NCI-H187 (cell line): ENCODE measurements at places on chromosomes 2 and 18.

DNA sequence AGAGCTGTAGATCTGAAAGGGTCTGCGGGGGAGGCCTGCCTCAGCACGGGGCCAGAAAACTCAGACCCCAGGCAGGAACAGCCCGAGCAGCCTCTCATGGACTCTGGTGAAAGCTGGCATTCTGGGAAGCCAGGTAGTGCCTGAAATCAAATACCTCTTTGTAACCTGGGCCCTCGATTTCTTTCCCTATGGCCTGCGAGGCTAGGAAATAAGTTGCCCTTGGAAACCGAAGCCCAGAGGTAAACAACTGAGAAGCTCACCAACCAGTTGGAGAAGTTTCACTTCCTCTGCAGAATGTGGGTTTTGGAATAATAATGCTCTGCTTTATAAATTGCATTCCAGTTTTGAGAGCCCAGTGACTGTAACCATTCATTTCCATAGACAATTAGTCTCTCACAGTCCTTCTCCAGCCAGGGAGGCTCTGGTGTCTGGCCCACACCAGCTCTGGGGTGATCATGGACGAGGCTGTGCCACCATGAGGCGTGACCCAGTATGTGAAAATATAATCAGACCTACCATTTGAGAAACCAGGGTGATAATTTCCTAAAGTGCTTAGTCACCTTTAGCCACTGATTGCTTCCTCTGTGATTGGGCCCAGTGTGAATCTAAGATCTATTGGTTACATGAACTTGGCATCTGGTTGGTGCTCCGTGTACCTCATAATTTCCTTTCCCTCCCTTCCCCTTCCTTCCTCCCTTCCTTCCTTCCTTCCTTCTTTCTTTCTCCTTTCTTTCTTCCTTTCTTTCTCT is 133.1 kb upstream of the PELI1 start:
- no peak for DNase-seq

- no peak for DNase-seq
Observed at GRCh38 chr2:71505770-71506140, 52.4 kb downstream of the DYSF start.

- no peak for DNase-seq
Observed at GRCh38 chr2:37274359-37274965, 43.0 kb downstream of the NDUFAF7 start.

- no peak for DNase-seq
Observed at GRCh38 chr2:10283106-10284062, 19.3 kb upstream of the HPCAL1 start.

DNA sequence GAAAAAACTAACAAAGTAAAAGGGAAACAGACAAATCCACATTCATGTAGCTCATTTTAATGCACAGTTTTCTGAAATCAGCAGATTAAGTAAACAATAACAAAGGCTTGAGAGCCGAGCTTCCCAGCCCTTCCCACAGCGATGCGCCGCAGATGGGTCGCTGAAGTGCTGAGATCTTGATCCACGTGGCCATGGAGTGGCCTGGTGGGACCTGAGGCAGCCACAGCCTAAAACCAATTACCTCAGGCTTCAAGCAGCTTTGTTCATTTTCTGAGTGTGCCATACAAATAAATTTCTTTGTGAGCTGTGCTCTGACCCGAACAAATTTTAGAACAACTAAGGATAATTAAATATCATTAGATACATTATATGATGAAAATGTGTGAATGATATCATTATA is 25.6 kb upstream of the CYRIA start:
- DNase-seq, result peak; percentile 75

DNA sequence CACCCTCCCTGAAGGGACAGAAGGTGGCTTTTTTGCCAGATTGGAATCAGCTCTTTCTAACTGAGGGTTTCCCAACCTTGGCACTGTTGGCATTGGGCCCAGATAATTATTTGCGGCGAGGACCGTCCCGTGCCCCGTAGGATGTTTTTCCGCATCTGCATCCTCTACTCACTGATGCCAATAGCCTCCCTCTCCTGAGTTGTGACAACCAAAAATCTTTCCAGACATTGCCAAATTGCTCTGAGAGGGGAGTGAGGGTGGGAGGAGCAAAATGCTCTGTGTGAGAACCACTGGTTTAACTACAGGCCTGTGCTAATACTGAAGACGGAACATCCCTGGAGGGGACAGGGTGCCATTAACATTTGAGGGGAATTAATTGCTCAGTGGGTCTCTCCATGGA is 33.6 kb upstream of the GLI2 start:
- no peak for DNase-seq

GRCh38 chr2:66390152-66390551 is 44.8 kb upstream of the MEIS1 start:
- no peak for DNase-seq

DNA sequence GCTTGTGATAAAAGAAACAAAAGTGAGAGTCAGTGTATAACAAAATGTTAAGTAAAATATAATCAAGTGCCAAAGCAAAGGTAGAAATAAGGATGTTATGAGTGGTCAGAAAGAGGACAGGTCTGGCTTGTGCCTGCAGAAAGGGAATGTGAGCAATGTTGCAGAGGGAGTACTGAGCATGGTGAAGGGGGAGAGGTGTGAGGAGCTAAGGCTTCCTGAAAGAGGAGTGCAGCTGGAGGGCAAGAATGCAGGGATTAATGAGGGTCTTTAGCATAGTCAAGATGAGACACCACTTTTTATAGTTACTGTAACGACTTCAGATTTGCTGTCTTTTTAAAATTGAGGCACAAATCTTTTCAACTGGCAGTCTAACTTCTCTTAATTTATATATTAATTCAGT is 22.0 kb upstream of the FIGN start:
- no peak for DNase-seq

DNA sequence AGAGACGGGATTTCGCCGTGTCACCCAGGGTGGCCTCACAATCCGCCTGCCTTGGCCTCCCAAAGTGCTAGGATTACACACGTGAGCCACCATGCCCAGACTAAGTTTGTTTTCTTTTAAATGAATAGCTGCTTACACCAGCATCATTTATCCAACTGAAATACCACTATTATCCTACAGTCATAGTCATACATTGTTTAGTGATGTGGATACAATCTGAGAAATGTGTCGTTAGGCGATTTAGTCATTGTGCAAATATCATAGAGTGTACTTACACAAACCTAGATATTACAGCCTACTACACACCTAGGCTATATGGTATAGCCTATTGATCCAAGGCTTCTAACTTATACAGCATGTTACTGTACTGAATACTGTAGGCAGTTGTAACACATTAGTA is 10.3 kb downstream of the ZC3H15 start:
- no peak for DNase-seq

GRCh38 chr2:60948926-60949579 is 67.7 kb downstream of the REL start:
- no peak for DNase-seq

DNA sequence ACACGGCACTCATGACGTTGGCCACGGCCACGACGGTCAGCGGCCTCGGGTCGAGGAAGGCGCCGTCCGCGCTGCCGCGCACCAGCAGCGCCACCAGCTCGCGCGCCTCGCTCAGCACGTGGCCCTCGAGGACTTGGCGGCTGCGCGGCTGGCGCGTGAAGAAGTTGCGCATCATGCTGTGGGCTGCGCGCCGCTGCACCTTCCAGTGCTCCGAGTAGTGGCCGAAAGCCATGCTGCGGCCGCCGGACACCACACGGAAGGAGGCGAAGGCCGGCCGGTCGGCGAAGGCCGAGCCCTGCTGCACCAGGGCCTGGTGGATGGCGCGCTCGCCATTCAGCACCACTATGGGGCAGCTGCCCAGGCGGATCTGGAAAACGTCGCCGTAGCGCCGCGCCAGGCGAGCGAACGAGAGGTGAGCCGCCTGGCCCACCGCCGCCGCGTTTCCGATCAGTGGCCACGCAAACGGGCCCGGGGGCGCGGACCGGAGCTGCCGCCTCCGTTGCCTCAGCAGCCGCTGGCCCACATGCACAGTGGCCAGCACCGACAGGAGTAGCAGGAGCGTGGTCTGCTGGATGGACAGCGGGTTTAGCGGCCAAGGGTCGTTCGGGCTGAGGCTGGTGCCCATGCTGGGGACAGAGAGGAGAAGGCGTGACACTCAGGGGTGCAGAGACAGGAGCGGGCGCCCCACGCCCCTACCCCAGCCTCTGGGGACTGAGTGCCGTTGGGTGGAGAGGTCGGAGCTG is 1.0 kb downstream of the CYP1B1 start:
- DNase-seq, result no peak

DNA sequence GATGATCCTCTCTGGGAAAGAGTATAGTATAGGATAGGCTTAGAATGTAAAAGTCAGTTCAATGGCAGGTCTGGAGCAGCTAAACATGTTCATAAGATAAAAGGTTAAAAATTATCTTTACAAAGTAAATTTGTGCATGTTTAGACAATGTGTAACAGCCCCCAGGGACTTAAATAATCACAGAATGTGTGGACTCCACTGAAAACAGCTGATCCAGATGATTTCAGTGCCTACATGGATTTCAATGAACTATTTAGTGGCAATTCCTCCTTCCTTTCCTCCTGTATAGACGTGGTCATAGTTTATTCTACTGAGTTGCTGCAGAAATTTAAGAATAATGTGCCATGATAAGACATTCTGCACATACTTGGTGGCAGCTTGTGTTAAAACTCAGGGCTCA is 42.9 kb downstream of the ARHGEF33 start:
- DNase-seq, result no peak

DNA sequence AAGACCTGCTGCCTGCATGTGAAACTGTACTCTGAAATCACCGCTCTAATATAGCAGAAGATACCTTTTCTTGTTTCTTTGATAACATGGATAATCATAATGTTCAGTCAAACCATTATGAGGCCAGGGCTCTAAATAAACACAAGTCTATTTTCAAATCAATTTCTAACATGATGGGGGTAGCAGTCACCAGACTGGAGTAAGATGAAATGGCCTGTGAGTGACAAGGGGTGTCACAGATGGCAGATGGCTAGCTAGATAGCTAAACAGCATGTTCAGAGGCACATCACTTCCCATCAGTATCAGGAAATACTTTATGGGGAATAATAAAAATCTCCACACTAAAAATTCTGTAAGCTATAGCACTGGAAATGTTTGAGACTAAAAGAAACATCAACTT is 14.0 kb downstream of the MBD2 start:
- DNase-seq, result no peak

GRCh38 chr2:236131073-236131692 is 37.0 kb downstream of the GBX2 start:
- no peak for DNase-seq

DNA sequence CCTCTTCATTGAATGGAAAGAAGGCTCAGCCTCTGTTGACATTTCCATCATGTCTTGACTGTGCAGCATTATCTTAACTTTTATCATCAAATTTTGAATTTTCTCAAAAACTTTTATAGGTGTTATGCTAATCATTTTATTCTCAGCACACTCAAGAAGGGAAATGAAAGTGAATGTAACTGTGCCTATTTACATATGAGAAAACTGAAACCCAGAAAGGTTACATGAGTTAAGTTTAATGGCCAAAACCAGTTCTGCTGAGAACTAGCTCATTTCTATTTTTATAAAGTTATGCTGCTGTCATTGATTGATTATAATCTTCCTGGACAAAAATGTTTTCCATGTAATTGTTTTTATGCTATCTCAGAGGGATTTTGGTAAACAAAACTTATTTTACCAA is 618.8 kb upstream of the NRXN1 start:
- DNase-seq, result no peak

GRCh38 chr2:54708584-54709335 is 14.7 kb upstream of the EML6 start:
- DNase-seq, result no peak

- DNase-seq, result no peak
Observed at GRCh38 chr2:121140734-121141133, 144.3 kb downstream of the TFCP2L1 start.

DNA sequence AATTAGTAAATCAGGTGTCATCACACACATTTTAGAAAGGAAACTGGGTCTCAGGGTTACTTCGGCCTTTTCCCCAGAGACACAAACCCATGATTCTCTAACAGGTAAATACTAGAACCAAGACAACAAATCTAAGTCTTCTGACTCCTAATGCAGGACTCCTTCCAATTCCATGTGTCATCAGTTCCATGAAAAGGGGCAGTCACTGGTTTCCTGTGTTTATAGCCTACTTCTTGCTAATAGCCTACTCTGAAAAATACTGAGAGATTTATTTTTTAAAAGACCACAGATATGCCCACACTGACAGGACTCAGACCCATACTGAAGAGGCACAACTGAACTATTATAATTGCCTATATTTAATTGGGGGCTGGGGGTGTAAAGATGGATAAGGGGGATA is 33.0 kb downstream of the RAB1A start:
- DNase-seq, result no peak

- DNase-seq, result no peak
Observed at GRCh38 chr2:118387509-118387908, 299.2 kb downstream of the INSIG2 start.

- DNase-seq, result no peak
Observed at GRCh38 chr2:200451511-200451910, 58.4 kb downstream of the KCTD18 start.

DNA sequence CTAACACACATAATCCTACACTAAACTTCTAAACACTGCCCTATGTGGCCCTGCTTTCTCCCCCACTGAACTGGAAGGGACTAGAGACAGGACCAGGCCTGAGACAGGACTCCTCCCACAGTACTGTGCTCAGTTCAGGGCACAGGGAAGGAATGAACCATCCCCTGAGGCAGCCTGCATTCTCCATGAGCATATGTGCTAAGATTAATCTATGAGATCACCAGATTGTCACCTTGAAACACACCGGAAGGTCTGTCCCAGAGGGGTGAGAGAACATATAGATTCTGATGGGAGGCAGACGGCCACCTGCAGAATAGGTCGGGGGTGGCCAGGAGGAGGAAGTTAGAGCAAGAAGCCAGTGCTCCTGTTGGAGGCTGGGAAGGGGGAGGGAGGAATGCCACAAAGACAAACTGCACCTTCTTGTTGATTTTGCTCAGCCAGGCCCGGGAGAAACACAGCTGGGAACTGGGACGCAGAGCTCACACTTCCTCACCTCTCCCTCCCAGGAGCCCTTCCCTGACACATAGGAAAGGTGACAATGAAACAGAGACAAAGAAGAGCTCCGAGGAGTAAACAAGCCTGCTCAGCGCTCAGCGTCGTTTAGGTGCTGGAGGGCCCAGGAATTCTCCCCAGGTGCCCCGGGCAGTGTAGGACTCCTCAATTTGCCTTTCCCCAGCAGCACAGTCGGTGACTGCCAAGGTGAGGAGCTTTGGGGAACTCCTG is 52.1 kb downstream of the ZBTB7C start:
- DNase-seq, result no peak

DNA sequence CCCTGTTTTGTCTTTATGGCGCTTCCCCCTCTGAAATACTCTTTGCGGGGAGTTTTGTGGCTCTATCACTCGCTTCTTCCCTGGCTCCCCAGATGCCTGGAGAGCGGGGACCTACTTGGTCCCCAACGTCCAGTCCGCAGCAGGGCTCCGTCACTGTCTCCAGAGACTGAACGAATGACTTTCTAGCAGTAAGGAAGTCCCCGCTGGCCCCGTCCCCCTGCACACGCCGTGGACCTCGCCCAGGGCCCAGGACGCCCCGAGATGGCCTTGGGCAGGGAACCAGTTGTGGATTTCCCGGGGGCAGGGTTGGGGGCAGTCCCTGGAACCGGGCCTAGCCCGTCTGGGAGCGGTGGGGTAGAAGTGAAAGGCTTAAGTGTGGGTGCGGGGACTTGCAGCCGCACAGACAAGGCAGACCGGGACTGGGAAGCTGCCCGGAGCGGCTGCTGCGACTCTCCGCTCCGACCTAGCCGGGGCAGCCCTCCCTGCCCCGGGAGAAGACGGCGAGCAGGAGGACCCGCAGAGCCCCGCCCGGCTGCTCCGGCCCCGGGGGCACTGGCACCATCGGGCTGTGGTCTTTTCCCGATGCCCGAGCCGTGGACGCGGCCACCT is 821 bp upstream of the EPHA4 start:
- DNase-seq, result no peak

GRCh38 chr18:76433788-76434187 is 61.3 kb downstream of the ZNF516 start:
- no peak for DNase-seq

GRCh38 chr2:21451403-21451802 is 327.6 kb downstream of the TDRD15 start:
- no peak for DNase-seq
